ENCODE measurements at places on chromosomes 7 and 10.

- H3K36me3 ChIP-seq = peaks cover 2% of the 10 kb centered on the region
- H3K4me3 ChIP-seq = no peak overlapping the region
- H3K4me1 ChIP-seq = peaks cover 43% of the 10 kb centered on the region
- no peaks in the 10 kb centered on the region for H3K27me3 ChIP-seq
- no peak for DNase-seq
These were observed 7.4 kb downstream of the TMEM248 start for GRCh38 chr7:66928388-66928787.

- no peak overlapping the region for H3K27ac ChIP-seq
- no peak overlapping the region for H3K4me3 ChIP-seq
- peaks cover 5% of the 10 kb centered on the region for H3K27me3 ChIP-seq
- no peak for DNase-seq
These were observed 135.8 kb downstream of the MAPK8 start for GRCh38 chr10:48442090-48442808.

DNA sequence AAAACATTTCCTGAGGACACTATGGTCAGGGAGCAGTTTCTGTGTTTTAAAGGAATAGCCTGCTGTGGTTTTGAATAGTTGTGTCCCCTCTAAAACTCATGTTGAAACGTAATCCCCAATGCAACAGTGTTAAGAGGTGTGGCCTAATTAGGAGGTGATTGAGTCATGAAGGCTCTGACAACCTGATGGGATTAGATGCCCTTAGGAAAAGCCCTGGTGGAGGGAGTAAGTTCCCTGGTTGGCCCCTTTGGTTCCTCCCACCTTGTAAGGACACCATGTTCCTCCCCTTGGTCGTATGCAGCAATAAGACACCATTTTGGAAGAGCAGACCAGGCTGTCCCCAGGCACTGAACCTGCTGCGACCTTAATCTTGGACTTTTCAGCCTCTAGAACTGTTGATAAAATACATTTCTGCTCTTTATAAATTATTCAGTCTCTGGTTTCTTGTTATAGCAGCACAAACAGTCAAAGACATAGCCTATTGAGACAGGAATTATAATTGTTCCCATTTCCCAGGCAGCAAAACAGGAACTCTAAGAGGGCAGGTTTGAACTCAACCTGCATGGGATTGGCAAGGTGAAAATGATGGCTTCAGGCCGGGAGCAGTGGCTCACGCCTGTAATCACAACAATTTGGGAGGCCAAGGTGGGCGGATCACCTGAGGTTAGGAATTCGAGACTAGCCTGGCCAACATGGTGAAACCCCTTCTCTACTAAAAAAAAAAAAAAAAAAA is 20.5 kb upstream of the TNS3 start:
- H3K27me3 ChIP-seq = no peaks in the 10 kb centered on the region
- no peak overlapping the region for H3K27ac ChIP-seq
- no peaks in the 10 kb centered on the region for H3K4me1 ChIP-seq
- H3K36me3 ChIP-seq = no peaks in the 10 kb centered on the region
- DNase-seq = no peak
- no peak overlapping the region for H3K4me3 ChIP-seq

- H3K36me3 ChIP-seq = no peaks in the 10 kb centered on the region
- no peak for DNase-seq
- H3K4me1 ChIP-seq = no peaks in the 10 kb centered on the region
- no peaks in the 10 kb centered on the region for H3K27me3 ChIP-seq
These were observed 689.5 kb downstream of the DNAJB9 start for GRCh38 chr7:109259151-109259550.

DNA sequence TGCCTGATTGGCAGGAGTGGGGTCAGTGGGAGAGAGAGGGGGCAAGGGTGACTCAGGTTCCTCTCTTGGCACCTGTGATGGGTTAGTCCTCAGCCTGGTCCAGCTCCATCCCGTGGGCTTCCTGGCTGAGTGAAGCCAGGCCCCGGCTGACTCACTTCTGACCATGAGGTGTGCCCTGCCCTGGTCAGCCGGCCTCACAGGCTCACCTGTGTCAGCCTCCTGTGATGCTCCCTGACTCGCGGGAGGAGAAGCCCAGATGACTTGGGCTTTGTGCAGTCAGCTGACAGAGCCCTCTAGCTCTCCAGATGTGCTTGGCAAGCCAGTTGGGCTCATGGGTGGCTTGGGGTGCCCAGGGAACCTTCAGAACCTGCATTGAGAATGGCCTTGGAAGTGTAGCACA is 16.0 kb upstream of the PPIF start:
- peaks cover 4% of the 10 kb centered on the region for H3K36me3 ChIP-seq
- H3K4me3 ChIP-seq = no peak overlapping the region
- no peaks in the 10 kb centered on the region for H3K27me3 ChIP-seq

DNA sequence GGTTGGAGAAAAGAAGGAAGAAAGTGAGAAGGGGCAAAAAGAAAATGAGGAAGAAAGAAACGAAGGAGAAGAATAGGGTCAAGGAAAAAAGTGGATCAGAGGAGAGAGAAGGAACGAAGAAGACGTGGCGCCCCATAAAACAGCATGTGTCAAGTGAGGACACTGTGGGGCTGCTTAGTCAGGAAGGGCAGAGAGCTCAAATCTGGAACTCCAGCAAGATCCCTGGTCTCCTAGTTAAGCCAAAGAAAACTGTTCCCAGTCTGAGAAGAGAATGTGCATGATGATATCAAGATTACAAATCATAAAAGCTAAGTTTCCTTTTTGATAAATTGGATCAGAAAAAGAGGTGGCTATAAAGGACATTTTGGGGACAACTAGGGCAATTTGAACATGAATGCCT is 33.0 kb downstream of the CREB3L2 start:
- no peak for DNase-seq
- peaks cover 21% of the 10 kb centered on the region for H3K4me1 ChIP-seq
- H3K27ac ChIP-seq = no peak overlapping the region
- no peaks in the 10 kb centered on the region for H3K27me3 ChIP-seq
- H3K4me3 ChIP-seq = no peak overlapping the region

- no peak overlapping the region for H3K4me3 ChIP-seq
- peaks cover 5% of the 10 kb centered on the region for H3K36me3 ChIP-seq
- H3K4me1 ChIP-seq = peaks cover 5% of the 10 kb centered on the region
- no peaks in the 10 kb centered on the region for H3K27me3 ChIP-seq
These were observed 31.1 kb downstream of the PYROXD2 start for GRCh38 chr10:98383869-98384268.

- peaks cover 6% of the 10 kb centered on the region for H3K4me1 ChIP-seq
- H3K36me3 ChIP-seq = no peaks in the 10 kb centered on the region
- no peak overlapping the region for H3K4me3 ChIP-seq
- no peak overlapping the region for H3K27ac ChIP-seq
- peaks cover 16% of the 10 kb centered on the region for H3K27me3 ChIP-seq
These were observed 62.3 kb downstream of the EGFR start for GRCh38 chr7:55081068-55081467.

- DNase-seq = no peak
- H3K36me3 ChIP-seq = no peaks in the 10 kb centered on the region
- H3K4me3 ChIP-seq = no peak overlapping the region
- H3K27ac ChIP-seq = no peak overlapping the region
- peaks cover 4% of the 10 kb centered on the region for H3K4me1 ChIP-seq
These were observed 18.8 kb downstream of the CELF2 start for GRCh38 chr10:11036424-11037011.

DNA sequence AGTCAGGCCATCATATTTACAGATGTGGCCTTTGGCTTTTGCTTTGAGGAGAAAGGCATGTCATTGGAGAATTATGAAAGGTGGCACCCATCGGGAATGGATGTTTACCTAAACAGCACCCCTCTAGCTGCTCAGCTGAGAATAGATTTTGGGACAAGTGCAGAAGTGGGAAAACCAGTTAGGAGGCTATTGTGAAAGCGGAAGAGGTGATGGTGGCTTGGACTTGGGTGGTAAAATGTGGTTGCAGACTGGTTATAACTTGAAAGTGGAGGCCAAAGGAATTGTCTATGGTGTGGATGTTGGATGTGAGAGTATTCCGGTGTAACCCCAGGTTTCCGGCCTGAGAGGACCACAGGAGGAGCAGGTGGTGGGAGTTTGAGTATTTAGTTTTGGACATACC is 5.2 kb upstream of the SLC12A9 start:
- H3K36me3 ChIP-seq = no peaks in the 10 kb centered on the region
- no peak for DNase-seq
- no peak overlapping the region for H3K27ac ChIP-seq
- no peak overlapping the region for H3K4me3 ChIP-seq
- H3K27me3 ChIP-seq = no peaks in the 10 kb centered on the region
- H3K4me1 ChIP-seq = peaks cover 8% of the 10 kb centered on the region

GRCh38 chr10:34049887-34050286 is 715.4 kb upstream of the NRP1 start:
- H3K4me1 ChIP-seq = no peaks in the 10 kb centered on the region
- H3K4me3 ChIP-seq = no peak overlapping the region
- H3K36me3 ChIP-seq = no peaks in the 10 kb centered on the region
- H3K27me3 ChIP-seq = no peaks in the 10 kb centered on the region

GRCh38 chr7:106316947-106317346 is 32.2 kb upstream of the NAMPT start:
- peaks cover 3% of the 10 kb centered on the region for H3K4me1 ChIP-seq
- H3K27ac ChIP-seq = no peak overlapping the region
- H3K27me3 ChIP-seq = peaks cover 48% of the 10 kb centered on the region

- no peak for DNase-seq
- H3K27ac ChIP-seq = no peak overlapping the region
- H3K4me1 ChIP-seq = no peaks in the 10 kb centered on the region
- no peak overlapping the region for H3K4me3 ChIP-seq
- H3K36me3 ChIP-seq = no peaks in the 10 kb centered on the region
These were observed 11.7 kb downstream of the SEMA3C start for GRCh38 chr7:80907141-80907601.

DNA sequence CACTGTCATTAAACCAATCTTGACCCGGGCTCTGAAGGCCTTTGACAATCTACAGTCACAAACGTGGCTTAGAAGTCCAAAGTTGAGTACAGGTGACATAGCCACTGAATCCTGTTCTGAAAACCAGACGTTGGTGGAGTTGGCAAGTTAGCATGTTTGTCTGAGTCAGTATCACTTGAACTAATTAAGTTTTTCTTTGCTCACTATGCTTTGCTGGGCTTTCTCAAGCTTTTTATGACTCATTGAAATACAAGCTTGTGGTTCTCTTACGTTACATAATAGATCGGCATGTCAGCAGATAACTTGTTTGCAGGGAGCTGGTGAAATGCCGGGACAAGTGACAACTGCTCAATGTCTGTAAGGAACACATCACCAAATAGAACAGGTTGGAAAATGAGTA is 53.8 kb downstream of the ARL5B start:
- no peak overlapping the region for H3K4me3 ChIP-seq
- H3K27me3 ChIP-seq = peaks cover 7% of the 10 kb centered on the region
- no peak overlapping the region for H3K27ac ChIP-seq
- DNase-seq = no peak

All from T-helper 17 cell (primary cell).